SK-MEL-5 (cell line): ENCODE measurements at places on chromosomes 5 and 9. TPM values are rescaled to one million over a fixed set of nuclear protein-coding genes. Genes with fewer than 3 reads are reported as not detected.

The C1QTNF2 gene
- 0.21 TPM in 1 of 2 replicates, not detected in the other for total RNA-seq

The ASTN2 gene
- total RNA-seq, result 10.8 and 11.9 TPM in 2 replicates

The TMEM252 gene
- not detected in 2 replicates for total RNA-seq

The SARDH gene
- 0.61 and 0.88 TPM in 2 replicates for total RNA-seq

The SLC23A1 gene
- total RNA-seq, result not detected in 2 replicates

The ARSI gene
- not detected in 2 replicates for total RNA-seq

The KCNIP1 gene
- not detected in 2 replicates for total RNA-seq

The FBXL7 gene
- 9.4 and 9.8 TPM in 2 replicates for total RNA-seq

The PIGO gene
- 16.9 and 23.2 TPM in 2 replicates for total RNA-seq

- peak; percentile 21 for DNase-seq
Measured at GRCh38 chr5:73120222-73121118, at the start of gene TMEM171. TMEM171 (plus strand) TSS chr5:73120575; CDS start chr5:73123374, 2,799 bp downstream.

DNA sequence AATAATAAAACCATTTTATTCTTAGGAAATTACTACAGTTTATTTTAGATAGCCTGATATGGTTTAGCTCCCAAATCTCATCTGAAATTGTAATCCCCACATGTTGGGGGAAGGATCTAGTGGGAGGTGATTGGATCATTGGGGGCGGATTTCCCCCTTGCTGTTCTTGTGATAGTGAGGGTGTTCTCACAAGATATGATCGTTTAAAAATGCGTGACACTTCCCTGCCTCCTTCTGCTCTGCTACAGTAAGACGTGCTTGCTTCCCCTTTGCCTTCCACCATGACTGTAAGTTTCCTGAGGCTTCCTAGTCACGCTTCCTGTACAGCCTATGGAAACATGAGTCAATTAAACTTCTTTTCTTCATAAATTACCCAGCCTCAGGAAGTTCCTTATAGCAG lies 122.4 kb upstream of the FGF10 start:
- no peak for DNase-seq

- DNase-seq, result no peak
Measured at GRCh38 chr5:159449925-159450324, 119.6 kb upstream of the IL12B start.

DNA sequence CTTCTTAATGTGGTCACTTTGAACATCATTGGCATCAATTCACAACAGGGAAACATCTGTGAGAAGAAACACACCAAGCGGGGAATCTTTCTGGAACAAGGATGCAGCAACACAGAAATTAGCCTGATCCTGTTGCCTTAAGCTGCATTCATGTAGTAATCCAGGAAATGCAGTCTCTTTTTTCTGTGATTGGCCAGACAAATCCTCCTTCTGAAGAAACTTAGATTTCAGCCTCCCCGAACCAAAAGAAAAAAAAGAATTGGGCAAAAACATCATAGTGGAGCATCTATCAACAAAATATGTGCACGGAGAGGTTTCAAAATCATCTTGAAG lies 7.2 kb upstream of the XPA start:
- DNase-seq, result no peak

GRCh38 chr5:158514319-158514985 lies 585.3 kb downstream of the EBF1 start:
- no peak for DNase-seq

DNA sequence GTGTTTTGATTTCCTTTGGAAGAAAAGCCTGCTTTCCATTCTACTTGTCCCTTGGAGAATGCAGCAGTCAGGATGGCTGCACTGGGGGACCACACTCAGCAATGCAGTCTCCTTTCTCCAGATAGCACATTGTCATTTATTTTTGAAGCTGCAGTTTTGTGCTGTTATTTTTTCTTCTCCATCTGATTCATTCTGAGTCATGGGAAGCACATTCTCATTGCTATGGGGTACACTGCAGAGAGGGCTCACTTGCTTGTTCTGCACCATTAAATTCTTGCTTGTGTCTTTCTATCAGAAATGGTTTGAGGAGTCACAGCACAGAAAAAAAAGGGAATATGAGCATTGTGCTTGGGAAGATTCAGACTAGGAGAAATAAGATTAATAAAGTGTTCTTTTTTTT lies 39.7 kb upstream of the POC5 start:
- no peak for DNase-seq

GRCh38 chr5:27906931-27907601 lies 868.7 kb upstream of the CDH9 start:
- DNase-seq, result no peak

DNA sequence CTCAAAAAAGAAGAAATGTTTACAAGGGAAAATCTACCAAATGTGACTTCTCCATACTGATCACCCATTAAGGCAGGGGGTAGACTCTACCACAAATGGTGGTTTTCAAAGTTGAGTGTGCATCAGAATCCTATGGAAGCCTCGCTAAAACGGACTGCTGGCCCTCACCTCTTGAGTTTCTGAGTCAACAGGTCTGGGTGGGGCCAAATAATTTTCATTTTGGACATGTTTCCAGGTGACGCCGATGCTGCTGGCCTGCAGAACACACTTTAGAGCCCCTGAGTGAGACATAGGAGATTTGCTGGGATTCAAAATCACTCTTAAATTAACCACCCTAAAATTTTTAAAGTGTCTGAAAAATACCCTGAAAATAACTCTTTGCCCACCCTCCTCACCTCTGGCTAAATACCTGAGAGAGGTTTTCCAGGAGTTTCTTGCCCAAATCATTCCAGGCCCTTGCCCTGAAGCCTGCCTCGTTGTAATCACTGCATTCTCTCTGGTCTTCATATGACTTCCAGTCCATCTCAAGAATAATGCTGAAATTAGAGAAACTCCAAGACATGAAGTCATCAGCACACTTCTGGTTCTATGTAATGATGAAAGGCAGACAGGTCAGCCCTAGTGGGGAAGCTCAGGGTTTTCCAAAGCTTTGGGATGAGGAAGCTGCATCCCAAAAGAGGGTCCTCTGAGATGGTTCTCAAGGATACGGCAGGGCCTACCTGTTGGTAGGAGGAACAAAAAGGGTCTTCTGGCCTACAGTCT lies 18.2 kb downstream of the C9orf152 start:
- DNase-seq, result no peak

- no peak for DNase-seq
Measured at GRCh38 chr9:87237336-87237735, 260.3 kb upstream of the DAPK1 start.

DNA sequence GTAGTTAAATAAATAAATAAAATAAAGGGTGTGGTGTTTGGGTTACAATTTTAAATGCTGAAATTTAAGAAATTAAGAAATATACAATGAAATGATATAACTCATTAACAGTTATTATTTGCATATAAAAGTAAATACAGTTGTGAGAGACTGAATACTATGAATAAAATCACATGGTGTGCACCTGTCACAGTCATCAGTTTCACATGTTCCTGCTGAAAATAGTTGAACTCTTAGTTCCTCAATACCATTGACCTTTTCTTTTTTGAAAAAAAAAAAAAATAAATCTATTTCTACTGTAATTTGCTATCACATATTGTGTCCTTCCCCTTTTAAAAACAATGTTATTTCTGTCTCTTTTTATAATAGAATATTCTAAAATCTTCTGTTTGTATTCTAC lies 130.9 kb upstream of the CHD1 start:
- DNase-seq, result no peak

DNA sequence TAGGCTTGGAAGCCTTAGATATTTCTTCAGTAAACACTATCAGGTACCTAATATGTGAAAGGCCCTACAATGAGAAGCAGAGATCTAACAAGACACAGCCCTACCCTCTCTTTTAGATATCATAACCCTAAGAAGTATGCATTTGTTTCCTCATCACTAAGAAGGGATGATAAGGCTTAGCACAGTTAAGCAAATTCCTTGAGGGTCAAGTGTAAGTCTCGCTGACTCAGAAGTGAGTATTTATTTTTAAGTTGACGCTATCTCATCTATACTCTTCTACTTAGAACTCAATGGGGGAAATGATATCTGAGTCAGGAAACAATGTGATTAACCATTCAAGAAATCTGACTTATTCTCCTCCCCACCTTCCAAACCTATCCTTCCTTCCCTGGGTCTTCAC lies 149.7 kb downstream of the ESM1 start:
- no peak for DNase-seq

GRCh38 chr5:170508660-170509347 lies 5.0 kb downstream of the KCNIP1 start:
- no peak for DNase-seq

GRCh38 chr5:41508186-41508585 lies 2.2 kb downstream of the PLCXD3 start:
- DNase-seq, result no peak

DNA sequence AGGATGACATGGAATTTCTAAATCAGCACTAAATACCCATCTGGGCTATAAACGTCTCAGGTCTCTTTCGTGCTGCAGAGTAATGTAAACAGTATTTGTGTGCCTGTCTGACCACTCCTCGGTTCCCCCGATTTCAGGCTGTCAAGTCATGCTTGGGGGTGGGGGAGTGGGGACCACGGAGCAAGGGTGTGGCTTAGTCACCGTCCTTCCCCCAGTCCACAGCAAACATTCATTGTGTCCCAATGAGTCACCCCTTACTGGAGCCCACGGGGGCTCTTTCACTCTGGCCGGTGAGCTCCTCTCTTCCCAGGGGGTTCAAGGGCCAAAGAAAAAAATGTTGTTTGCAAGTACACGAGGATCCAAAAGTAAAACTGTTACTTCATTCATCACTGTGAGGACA lies 72.4 kb upstream of the ICE1 start:
- no peak for DNase-seq

DNA sequence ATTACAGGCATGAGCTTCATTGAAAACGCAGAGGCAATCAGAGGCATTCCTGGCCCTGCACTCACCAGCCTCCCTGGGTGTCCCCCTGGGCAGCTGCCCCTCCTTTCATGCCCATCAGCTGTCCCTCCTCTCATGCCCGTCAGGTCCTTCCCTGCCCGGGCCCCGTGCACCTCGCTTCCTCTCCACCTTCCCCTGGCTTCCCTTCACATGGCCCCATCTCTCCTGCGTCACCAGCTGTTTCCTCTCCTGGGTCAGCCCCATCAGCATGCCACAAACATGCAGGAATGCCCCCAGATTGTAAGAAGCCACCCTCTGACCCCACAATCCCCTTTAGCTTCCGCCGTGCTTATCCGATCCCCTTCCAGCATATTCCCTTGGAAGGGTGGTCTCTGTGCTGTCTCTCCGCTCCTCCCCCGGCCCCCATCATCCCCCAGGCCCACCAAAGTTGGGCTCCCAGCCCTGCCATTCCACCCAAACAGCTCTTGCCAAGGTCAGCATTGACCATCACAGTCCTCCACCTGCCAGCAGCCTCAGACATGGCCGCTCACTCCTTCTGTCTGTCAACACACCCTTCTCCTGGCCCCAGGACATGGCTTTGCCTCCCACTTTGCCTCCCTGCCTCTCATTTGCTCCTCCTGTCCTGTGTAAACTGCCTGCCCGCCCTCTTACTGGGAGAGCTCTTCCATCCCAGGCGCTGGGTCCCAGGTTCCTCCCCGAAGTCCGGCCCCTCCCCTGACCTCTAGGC lies 98.6 kb upstream of the IER5L start:
- DNase-seq, result no peak

DNA sequence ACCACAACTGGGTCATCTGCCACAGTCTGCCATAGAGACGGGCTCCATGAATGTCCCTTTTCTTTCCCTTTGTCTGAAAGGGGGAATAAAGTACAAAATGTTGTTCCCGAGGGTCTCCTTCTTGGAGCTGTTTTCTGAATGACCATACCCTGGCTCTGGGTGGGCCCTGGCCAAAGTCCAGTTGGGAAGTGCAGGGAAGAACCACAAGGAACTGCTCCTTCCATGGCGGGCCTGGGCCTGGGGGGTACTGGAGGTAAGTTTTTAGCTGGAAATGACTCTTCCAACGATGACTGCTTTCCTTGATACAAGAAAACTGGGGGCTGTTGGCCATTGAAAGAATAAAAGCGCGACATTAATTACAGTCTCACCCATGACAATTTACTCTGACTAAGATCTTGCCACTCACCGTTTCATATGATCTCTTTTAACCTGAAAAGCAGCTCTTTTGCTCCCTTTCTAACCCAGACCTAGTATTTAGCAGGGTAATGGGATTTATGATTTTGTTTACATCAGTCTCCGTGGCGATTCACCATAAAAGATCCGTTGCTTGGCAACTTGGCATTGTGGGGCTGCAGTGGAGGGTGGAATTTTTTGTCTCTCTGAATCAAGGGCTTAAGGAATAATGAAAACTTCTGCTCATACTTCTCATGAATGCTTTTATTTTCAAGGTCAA lies 89.2 kb upstream of the PTCH1 start:
- DNase-seq, result no peak

GRCh38 chr5:17000291-17000939 lies 64.3 kb upstream of the MYO10 start:
- DNase-seq, result peak; percentile 96

GRCh38 chr5:66246608-66247007 lies 102.5 kb downstream of the SREK1 start:
- no peak for DNase-seq

- DNase-seq, result no peak
Measured at GRCh38 chr5:117463881-117464570, 889.4 kb upstream of the SEMA6A start.

DNA sequence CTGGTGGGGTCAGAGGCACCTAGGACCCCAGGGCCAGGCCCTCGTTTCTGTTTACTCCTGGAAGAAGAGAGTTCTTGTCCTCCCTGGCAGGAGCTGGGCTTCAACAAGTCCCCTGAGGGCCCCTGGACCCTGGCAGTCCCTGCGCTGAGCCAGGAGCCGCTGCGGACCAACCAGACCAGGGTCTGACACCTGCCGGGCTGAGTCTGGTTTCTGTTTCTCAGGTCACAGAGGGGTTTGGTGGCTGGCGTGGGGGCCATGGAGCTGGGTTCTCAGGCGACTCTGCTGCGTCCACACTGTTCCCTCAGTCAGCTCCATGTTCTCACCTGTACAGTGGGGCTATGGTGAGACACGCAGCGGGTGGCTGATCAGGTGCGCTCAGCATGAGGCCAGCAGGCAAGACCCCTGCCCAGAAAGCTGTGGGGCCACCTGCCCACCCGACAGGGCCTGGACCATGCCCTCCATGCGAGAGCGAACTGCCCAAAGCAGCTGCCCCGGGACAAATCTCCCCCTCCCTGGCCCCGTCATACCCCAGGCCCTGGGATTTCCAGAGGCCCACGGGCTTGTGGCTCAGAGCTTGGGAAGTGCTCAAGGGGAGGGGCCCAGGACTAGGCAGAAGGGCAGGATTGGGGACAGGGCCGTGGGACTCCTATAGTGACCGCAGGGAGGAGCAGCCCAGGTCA lies 17.9 kb upstream of the NOTCH1 start:
- no peak for DNase-seq

DNA sequence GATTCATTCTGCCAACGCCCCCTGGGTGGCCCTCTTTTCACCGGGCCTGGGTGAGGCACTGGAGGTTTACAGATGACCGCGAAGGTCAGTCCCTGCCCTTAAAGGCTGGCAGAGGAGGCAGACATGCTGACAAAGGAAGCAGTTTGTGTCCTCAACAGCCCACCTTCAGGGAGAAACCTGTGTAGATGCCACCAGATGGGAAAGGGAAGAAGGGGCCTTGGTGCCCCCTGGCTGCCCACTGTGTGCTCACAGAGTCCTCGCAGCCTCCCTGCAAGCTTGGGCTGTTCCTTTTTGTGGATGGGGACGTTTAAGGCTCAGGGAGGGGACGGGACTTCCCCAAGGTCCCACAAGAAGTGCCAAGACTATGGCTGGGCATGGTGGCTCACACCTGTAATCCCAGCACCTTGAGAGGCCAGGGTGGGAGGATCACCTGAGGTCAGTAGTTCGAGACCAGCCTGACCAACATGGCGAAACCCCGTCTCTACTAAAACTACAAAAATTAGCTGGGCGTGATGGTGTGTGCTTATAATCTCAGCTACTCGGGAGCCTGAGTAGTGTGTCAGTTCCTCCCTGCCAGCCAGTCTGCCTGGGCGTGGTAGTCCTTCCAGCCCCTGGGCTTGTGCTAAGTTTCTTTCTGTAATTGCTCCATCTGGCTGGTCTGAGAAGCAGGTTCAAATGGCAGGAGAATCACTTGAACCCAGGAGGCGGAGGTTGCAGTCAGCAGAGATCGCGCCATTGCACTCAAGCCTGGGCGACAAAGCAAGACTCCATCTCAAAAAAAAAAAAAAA lies 36.2 kb downstream of the NEK6 start:
- DNase-seq, result no peak
